Astrocyte of the cerebellum (primary cell): ENCODE measurements at places on chromosomes 11 and 22.

GRCh38 chr22:23698673-23699235 lies 7.9 kb downstream of the RGL4 start:
- DNase-seq = no peak

DNA sequence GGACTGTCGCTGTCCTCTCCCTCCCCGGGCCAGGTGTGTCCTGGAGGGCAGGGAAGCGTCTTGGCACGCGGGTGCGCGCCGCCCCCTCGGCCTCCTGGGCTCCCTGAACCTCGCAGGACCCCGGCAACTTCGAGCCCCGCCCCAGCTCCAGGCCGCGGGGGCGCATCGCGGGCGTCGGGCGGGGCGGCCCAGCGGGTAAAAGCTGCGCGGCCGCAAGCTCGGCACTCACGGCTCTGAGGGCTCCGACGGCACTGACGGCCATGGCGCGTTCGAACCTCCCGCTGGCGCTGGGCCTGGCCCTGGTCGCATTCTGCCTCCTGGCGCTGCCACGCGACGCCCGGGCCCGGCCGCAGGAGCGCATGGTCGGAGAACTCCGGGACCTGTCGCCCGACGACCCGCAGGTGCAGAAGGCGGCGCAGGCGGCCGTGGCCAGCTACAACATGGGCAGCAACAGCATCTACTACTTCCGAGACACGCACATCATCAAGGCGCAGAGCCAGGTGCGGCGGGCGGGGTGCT lies at the start of gene CST6:
CST6 (plus strand) TSS at position 224 of the 519 bp plus-strand sequence; CDS start at position 261, 37 bp downstream.
- DNase-seq = no peak

DNA sequence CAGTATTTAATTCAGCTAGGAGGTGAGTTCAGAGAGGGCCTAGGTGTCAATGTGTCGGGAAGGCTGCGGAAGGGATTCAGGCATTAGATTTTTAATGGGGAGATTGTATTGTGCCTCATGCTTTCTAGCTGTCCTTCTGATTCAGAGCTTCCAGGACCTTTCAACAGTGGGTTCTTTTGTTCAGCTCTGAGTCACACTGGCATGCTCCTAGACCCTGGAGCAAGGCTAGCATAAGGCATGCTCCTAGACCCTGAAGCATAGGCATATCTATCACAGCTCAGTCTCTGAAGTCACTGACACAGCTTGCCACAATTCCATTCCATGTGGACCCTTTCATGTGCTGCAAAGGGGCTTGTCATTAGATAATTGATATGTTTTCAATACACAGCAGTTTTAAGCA lies 396.9 kb downstream of the RAB38 start:
- no peak for DNase-seq

DNA sequence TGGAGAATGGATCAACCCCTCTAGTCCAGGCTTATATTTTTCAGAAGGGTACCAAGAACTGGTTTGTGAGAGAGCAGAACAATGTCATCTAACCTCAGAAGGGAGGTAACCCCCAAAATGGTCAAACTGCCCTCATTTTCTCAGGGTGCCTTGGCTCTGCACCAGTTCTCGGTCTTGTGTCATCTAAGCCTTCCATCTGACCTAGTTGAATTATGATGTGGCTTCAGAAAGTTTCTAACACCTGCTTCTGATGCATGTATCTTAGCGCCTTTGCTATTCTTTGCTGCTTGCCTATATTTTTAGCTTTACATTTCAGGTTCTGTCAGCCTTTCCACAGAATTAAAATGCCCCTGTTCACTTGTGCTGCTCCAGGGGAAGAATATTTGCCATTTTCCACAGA lies 91.7 kb upstream of the E2F8 start:
- no peak for DNase-seq
